Common myeloid progenitor, CD34-positive (primary cell): ENCODE measurements at places on chromosomes 5 and 9.

- DNase-seq = no peak
These were observed 579.2 kb upstream of the ZNF462 start for GRCh38 chr9:106283769-106284168.

- DNase-seq = peak; percentile 52
These were observed at the start of gene SMIM32 for GRCh38 chr5:136192526-136193321. TSS of gene SMIM32 (minus strand) at chr5:136193162. CDS start at chr5:136192524, 638 bp downstream.

GRCh38 chr5:132020568-132021339 lies 9.3 kb upstream of the ACSL6 start:
- no peak for DNase-seq

DNA sequence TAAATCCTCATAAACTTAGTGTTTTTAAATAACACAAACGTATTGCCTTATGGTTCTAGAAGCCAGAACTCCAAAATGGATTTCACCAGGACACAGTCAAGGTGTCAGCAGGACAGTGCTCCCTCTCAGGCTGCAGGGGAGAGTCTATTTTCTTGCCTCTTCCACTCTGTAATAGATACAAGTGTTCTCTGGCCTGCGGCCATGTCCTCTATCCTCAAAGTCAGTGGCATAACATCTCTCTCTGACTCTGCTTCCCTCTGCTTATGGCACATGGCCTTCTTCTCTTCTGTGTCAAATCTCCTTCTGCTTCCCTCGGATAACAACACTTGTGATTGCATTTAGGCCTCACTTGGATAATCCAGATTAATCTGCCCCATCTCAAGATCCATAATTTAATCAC lies 129.4 kb upstream of the OR13F1 start:
- no peak for DNase-seq

DNA sequence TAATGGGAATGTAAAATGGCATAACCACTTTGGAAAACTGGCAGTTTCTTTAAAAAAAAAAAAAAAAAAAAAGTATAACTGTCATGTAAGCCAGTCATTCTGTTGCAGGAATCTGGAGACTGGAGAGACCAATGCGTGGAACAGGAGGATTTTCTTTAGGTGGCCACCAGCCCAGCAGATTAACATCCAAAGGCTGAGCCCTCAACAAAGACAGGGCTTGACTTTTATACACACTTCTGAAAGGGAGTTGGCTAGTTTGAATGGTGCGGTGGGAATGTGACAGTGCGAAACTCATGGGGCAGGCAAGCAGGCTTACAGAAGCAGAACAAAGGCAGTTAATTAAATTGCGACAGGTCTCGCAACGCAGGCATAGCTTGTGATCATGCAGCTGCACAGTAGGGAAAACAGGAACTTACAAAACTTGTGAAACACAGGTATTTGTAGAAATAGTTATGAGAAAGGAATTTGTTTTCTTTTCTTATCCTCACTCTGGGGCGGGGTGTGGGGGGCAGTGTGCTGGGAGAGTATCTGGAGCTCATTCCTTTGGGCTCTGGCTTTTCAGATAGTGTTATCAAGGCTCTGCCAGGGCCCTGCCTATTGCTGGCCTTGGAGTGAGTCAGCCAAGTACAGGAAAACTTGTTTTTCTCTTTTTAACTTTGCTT lies 12.0 kb downstream of the UIMC1 start:
- DNase-seq = peak; percentile 88

GRCh38 chr5:1432296-1432695 lies 12.9 kb downstream of the SLC6A3 start:
- DNase-seq = no peak

DNA sequence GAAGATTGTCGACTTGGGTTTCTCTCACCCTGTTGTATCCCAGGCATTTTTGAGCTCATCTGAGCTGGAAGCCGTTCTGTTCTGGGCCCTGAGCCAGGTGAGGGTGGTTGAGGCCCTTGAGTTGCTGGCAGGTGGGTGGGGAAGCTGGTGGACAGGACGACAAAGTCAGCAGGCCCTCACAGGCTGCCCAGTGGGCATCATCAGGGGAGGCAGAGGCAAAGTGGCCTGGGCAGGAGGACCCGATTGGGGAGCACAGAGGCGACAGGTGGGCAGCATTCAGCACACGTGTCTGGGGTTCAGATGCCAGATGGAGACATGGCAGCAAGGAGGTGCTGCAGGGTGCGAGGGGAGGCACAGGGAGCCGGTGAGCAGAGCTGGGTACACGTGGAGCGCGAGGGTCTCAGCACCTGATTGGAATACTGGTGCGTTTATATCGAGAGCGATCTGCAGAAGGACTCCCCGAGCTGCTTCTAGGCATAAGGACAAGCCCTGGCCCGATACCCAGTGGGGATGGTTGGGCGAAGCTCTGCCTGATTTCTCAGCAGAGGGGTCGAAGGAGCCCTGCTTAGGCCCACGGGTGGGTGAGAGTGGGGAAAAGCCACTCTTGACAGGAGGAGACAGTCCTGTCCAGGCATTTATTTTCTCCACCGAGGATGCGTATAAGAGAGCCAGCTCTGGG lies 49.0 kb upstream of the SUSD3 start:
- no peak for DNase-seq

GRCh38 chr9:130847306-130848217 lies 12.5 kb downstream of the ABL1 start:
- no peak for DNase-seq

- no peak for DNase-seq
These were observed 153.1 kb downstream of the PCSK1 start for GRCh38 chr5:96279801-96280542.

- no peak for DNase-seq
These were observed 16.2 kb upstream of the TJP2 start for GRCh38 chr9:69157751-69158466.

- DNase-seq = no peak
These were observed 176.2 kb downstream of the DENND1A start for GRCh38 chr9:123753669-123754258.

GRCh38 chr5:77937015-77937908 lies 161.1 kb upstream of the TBCA start:
- DNase-seq = peak; percentile 43

GRCh38 chr9:121725008-121725775 lies 73.8 kb downstream of the DAB2IP start:
- DNase-seq = no peak

DNA sequence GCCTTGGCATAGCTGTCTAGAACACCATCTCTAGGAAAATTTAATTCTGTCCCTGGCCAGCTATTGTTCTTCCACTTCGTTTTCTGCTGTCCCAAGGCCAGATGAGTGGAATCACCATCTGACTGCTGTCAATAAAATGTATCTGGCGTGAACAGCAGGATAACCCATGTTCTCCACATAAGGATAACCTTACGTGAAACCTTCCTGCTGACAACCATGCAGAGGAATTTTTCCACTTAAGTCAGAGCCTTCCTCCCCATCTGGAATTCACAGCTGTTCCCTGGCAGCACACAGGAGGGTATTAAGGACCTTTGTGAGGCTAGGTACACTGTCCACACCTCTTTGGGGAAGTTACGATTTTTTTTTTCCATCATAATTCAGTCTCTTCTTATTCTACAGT lies 28.6 kb downstream of the RNF44 start:
- no peak for DNase-seq

GRCh38 chr9:6944896-6945295 lies 187.1 kb downstream of the KDM4C start:
- no peak for DNase-seq

DNA sequence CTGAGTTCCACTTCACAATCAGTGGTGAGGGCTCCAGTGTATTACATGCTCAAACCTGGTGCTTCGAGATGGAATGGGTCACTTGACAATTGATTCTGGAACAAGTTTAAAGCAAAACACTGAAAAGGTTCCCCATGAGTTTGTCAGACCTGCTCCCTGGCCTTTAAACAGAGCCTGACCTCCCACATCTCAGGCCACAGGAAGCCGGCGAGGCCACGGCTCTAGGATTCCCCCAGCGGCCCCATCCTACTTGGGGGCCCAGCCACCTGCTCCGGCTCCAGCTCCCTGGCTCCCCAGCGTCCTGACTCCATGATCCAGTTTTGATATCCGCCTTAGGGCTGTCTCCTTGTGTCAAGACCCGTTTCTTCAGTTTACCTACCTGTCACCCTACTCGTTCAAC lies 62.0 kb downstream of the TTLL11 start:
- DNase-seq = no peak

- no peak for DNase-seq
These were observed 156.7 kb upstream of the TLX3 start for GRCh38 chr5:171152382-171152781.

DNA sequence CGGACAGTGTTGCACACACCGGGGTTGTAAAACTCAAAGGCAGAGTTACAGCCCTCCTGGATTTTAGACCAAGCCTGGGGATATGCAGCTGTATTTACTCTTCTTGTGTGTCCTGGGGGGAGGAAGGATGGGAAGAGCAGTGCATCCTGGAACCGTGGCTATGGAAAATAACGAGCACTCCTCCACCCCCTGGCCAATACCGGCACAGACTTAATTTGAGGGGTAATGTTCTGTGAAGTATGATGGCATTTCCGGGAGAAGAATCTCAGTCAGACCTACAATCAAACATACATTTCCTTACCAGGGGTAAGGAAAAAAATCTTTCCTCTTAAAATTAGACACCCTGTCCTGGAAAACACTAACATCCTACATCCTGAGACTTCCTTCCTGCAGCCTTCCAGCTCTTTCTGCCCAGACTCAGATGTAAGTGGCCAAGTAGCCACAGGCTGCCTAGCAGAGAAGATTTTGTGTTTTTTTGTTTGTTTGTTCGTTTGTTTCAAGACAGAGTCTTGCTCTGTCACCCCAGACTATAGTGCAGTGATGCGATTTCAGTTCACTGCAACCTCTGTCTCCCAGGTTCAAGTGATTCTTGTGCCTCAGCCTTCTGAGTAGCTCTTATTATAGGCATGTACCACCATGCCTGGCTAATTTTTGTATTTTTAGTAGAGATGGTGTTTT lies 11.0 kb upstream of the ERMP1 start:
- no peak for DNase-seq

- DNase-seq = peak; percentile 63
These were observed 40.3 kb upstream of the NAA35 start for GRCh38 chr9:85900504-85901201.

GRCh38 chr5:154002093-154002492 lies 36.6 kb downstream of the FAM114A2 start:
- no peak for DNase-seq

DNA sequence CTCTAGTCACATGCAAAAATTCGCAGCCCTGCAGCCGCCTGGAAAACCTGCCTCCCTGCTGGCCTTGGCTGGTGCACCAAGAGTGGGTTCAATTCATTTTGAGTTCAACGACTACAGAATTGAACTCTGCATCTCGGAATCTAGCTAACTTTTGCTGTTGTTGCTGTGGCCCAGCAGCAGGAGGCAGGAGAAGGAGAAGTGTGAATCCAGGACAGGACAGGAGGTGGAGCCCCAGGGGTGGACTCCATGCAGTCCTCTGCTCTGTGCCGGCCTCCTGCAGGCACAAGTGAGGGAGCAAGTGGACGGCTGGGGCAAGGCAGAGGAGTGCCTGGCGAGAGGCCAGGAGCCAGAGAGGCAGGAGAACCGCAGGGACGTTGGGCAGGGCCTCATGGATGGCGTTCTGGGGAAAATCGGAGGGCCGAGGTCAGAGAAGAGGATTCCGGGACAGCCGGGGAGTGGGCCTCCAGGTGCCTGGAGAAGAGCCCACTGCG lies 214.2 kb downstream of the FANCC start:
- no peak for DNase-seq

- peak; percentile 60 for DNase-seq
These were observed 2.6 kb upstream of the DAPK1 start for GRCh38 chr9:87494970-87495471.

GRCh38 chr5:117393125-117393524 lies 818.5 kb upstream of the SEMA6A start:
- no peak for DNase-seq

- DNase-seq = no peak
These were observed 98.9 kb upstream of the FCN2 start for GRCh38 chr9:134781591-134782302.

- no peak for DNase-seq
These were observed 68.1 kb downstream of the MAMDC2 start for GRCh38 chr9:70111641-70112236.

- DNase-seq = no peak
These were observed 28.1 kb downstream of the FAM114A2 start for GRCh38 chr5:154010660-154011059.

DNA sequence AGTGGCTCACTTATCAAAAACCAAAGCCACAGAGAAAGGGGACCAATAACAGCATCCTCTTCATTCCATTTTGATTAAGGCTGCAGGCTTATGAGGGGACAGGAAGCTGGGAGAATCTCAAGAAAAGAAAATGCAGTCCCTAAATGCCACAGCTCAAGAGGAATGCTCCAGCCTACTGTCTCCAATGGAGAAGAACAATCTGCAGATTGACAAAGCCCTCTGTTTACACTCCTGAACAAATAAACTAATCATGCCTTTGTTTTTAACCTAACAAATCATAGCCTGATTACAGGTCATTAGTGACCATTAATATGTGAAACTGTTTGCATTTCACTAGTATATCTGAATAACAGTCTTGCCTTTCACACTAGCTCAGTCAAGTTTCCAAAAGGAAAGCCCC lies 26.5 kb downstream of the PPP2R2B start:
- no peak for DNase-seq

DNA sequence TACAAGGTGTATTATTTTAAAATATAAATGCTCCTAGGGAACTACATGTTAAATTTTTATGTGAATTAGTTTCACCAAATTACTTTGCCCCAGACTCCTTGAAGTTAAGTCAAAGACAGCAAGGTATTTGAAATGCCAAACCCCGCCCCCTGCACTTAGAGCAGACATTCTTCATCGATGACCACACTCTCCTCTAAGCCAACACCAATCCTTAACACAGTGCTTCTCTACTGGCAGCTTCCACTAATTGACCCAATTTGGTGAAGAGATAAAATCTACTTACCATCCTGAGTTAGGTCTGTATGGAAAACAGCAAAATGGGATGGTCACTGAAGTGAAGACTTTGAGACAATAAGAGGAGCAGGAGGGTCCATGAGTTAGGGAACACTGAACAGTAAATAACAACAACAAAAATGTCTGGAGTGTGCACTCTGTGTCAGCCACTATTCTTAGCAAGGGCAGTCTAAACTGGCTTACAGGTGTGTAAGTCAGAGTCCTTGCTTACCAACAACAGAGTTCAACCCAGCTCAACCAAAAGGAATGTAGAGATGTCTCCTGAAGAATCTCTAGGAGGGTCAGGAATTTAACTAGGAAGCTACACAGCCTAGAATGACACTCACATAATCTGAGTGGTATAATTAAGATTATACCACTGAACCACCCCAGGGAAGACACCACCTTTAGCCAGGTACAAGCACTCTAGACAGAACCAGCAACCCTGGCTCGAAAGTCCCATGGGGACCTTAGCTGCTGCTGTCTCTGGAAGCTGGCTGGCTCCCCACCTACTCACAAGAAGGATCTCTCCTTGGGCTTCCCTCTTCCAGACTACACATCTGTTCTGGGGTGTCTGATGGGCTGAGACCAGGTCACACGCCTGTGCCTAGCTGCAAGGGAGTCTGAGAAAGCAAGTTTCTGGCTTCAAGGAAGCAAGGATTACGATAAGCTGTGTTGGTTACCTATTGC lies 8.8 kb upstream of the UBE2QL1 start:
- no peak for DNase-seq

- no peak for DNase-seq
These were observed 179.9 kb upstream of the SEMA6A start for GRCh38 chr5:116754556-116754955.

GRCh38 chr5:151001436-151001835 lies 19.0 kb upstream of the GPX3 start:
- DNase-seq = no peak

- DNase-seq = no peak
These were observed 456.2 kb upstream of the NMUR2 start for GRCh38 chr5:152861231-152861630.

- DNase-seq = no peak
These were observed 87.6 kb downstream of the PHF2 start for GRCh38 chr9:93663877-93664548.

GRCh38 chr9:109771087-109771486 lies 8.9 kb upstream of the PALM2AKAP2 start:
- no peak for DNase-seq
